Mesothelial cell of epicardium (in vitro differentiated cells): ENCODE measurements at places on chromosomes 7 and 10.

GRCh38 chr10:64159910-64160872 is 639.0 kb downstream of the REEP3 start:
- no peak for DNase-seq

DNA sequence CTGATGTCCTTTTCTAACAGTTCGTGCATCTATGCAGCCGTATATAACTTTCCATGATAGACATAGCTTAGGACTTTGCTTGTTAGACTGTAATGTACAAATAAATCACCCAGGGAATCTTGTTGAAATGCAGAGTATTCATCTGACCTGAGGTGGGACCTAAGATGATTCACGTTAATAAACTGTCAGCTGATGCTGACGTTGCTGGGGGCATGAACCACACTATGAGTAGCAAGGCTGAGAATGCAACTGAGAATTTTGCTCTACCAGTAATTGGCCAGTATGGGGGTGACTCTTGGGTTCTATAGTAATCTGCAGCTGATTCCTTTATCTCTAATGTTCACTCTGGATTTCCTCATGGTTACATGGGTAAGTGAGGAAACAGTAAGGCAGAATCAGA is 130.1 kb upstream of the MALRD1 start:
- no peak for DNase-seq

GRCh38 chr10:51867956-51868355 is 168.6 kb upstream of the CSTF2T start:
- no peak for DNase-seq

DNA sequence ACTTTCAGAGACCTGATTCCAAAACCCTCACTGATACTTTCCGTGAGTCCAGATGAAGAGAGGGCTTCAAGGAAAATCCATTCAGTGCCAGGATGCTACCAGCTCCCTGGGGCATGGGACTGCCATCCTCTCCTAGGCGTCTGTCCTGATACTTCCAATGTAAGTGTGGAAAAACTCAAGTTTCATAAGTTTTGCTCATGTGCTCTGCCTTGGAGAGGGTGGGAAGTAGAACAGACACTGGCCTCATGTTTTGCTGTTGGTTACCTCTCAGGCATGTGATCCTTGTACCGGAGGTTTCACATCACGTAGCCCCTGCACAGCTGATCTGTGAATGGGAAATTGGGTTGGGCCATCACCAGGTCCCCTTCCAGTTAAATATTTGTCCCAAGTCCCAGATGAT is 517.1 kb downstream of the RPS24 start:
- no peak for DNase-seq

GRCh38 chr7:45157653-45158401 is at the start of gene RAMP3:
TSS of gene RAMP3 (plus strand) at chr7:45157791. CDS start at chr7:45157829, 38 bp downstream.
- no peak for DNase-seq

DNA sequence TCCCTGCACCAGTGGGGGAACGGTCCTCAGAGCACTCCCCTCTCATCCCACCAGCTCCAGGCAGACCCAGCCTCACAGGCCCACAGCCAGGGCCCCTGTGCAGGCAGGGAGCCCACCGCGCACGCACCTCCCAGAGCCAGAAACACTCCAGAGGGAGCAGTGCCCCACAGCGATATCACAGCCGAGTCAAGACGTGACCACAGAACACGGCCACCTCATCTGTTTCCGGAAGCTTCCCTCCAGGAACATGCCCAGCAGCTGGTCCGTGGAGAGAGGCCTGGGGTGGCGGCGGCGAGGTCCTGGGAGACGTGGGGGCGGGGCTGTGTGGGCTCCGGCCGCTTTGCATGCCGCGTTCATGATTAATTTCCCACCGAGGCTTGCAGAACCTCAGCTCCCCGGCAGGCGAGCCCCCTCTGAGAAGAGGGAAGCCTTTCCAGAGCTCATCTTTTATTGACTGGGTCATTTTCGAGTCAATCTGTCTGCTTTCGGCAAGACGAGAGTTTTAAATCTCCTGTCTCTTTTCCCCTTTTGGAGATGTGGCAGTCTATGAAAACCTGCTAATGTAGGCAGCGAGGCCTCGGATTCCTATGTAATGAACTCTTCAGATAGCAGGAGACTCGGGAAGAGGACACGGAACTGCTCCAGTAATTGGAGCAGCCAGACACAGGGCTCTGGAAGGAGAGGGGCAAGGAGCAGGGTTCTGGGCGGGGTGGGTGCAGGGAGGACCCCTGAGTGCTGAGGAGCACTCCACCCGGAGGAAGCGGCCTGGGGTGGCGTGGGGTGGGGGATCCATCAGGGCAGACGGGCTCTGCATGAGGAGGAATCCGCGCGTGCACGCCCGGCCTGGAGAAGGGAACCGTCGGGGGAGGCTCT is 242.8 kb downstream of the ELFN1 start:
- DNase-seq: peak; percentile 64

DNA sequence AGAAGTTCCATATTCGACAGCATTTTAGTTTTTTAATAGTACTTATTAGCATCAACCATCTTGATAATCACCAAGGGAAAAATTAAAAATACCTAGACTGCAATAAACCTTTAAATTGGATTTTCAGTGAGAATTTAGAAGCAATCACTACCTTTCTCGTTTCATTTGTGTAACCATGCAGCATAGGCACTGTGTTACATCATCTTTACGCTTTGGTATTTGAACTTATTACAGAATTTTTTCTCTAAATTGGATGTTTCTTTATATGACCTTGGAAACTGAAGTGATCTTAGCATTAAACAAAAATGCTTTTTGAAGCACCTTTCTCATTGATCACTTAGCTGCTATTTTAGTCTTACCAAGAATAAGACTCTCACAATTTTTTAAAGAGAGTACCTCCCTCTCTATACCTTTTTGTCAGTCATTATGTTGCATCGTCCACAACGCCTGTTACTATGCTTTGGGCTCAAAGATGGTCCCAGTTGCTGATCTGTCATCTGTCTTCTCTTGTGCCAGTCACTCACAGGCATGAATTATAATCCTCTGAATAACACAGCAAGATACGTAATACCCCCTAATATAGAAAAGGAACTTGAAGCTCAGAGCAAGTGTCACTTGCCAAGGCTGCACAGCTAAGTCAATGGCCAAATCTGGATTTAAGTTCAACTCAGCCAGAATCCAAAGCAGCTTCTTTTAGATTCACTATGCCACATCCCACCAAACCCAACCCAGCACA is 19.6 kb upstream of the ASCC1 start:
- no peak for DNase-seq

GRCh38 chr7:37341033-37341630 is 107.5 kb downstream of the ELMO1 start:
- DNase-seq: no peak

- no peak for DNase-seq
Observed at GRCh38 chr10:1253523-1254353, 197.6 kb downstream of the WDR37 start.

DNA sequence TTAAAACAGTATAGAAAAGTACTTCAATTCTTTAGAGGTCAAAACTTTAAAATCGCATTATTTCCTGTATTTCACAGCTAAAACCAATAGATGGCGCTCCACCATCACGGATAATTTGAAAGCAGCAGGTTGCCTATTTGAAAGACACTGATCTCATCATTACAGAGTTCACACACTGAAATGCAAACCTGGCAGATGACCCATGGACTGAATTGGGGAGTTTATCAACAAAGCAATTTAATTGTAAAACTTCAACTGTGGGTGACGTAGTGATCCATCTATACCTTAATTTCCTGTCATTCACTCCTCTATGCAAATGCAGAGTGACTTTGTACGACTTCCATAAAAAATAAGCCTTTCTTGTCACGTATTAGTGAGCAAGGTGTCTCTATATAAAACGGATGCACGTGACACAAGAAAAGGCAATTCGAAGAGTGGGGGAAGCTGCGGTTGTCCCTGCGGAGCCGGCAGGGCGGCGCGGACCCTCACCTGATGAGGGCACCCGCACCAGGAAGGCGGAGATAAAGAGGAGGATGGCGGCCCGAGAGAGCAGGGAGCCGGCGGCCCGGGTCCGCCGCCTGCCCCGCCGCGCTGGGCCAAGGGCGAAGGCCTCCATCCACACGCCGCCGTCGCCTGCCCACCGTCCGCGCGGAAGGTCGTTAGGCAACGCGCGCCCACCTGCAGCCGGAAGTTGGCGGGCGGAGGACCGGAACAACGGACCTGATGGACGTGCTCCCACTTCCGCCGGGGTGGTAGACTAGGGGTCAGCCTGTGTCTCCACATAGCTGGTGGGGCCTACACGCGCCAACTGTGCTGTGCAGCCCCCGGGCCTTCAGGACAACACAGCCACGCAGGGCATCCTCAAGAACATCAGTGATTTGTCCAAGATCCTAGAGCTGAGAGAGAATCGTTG is at the start of gene ZPBP:
Gene ZPBP (minus strand): TSS at position 668 of the 913 bp plus-strand sequence. CDS start 52 bp downstream, at position 616.
- no peak for DNase-seq

DNA sequence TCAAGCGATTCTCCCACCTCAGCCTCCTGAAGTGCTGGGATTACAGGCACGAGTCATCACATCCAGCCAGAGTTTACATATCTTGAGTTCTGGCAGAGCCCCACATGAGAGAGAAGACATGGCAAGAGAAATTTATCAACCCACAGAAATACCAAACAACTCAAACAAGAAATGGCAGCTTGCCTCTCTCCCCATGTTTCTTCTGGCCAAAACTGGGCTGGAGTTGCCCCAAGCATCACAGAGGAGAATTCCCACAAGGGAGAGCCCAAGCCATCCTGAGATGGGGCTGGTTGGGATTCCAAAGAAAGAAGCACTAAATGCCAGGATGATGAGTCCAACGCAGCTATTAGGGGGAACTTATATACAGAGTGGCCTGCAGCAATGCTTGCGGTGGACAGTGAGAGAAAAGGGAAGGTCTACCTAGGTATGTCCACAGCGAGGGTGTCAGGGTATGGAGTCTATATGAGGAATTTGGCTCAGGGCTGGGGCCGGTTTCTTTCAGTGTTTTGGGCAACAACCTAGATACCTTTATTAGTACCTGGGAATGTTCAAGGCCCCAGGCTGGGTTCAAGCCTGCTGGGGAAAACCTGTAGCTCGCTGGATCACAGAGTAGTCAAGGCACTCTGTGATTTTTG is 14.5 kb upstream of the PAX4 start:
- no peak for DNase-seq

DNA sequence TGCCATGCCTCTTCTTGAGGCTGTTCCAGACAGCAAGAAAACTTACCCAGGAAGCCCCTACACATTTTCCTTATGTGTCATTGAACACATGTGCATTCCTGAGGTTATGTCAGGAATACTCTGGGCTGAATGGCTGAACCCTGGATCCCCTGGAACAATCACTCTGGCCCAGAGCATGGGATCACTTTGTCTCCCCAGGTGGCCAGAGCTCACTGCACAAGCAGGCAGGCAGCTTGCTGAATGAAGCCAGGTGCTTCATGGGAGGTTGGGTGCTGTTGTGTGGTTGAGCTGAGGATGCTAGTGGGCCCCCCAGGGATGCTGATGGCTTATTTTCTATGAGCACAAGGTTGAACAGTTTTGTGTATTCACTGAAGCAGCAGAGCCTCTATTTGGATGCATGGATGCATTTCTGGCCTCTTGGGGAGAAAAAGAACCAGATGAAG is 54.7 kb upstream of the NPTX2 start:
- DNase-seq: no peak

DNA sequence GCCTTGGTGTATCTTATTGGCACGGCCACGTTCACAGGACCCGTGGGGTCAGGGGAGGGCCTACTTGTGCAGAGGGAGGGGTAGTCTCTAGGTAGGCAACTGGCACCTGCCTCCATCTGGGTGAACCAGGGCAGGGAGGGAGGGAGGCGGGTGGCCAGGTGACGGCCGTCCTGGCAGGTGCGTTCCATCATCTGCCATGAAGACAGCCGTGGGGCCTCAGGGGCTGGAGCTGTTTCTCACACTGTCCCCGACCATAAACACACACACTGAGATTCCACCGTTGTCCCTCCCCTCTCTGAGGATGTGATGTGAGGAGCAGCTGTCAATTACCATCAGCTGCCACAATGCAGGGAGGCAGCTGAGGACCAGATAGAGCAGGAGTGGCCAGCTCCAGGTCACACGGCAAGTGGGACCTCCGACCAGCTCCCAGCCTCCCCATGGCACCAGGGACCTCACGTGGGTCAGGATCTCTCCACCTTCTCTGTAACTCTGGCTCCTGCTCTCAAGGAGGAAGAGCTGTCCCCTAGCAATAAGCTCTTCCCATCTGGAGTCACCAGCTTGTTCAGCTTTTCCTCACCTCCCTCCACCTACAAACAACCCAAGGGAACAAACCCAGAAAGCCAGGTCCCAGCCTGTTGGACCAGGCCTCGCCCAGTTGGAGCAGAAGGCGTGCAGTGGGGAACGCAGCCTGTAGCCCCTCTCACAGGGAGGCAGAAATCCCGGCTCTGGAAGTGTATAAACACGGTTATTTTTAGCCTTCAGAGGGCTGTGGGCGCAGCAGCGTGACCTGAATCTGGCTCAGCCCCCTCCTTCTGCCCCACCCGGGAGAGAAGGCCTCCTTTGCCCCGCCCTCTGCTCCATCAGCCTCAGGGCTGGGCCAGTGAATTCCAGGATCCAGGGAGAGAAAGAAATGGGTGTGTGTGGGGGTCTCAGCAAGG is 33.1 kb downstream of the ZMIZ1 start:
- DNase-seq: no peak

- DNase-seq: no peak
Observed at GRCh38 chr10:77310288-77310840, 327.2 kb downstream of the KCNMA1 start.

- no peak for DNase-seq
Observed at GRCh38 chr7:69177941-69178494, 420.3 kb upstream of the AUTS2 start.

- DNase-seq: no peak
Observed at GRCh38 chr7:43756368-43757072, 2.0 kb upstream of the BLVRA start.

GRCh38 chr7:42262964-42263363 is 26.0 kb upstream of the GLI3 start:
- no peak for DNase-seq

DNA sequence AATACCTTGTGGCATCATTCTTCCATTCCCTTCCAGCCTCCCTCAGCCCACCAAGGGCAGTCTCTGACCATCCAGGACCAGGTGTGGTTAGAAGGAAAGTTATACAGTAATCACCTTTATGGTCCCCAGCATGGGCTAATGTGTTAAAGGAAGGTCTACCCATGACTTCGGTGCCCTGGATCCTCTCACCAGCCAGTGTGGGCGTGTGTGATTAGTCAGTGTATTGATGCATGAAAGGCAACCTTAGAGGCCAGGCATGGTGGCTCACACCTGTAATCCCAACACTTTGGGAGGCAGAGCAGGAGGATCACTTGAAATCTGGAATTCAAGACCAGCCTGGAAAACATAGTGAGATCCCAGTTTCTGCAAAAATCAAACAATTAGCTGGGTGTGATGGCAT is 88.9 kb downstream of the APBB1IP start:
- no peak for DNase-seq

DNA sequence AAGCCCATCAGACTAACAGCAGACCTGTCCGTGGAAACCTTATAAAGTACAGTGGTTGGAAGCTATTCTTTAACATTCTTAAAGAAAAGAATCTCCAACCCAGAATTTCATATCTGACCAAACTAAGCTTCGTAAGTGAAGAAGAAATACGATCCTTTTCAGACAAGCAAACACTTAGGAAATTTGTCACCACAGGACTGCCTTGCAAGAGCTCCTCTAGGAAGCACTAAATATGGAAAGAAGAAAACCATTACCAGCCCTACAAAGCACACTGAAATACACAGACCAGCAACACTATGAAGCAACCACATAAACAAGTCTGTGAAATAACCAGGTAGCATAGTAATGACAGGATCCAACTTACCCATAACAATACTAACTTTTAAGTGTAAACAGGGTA is 177.7 kb upstream of the PRSS1 start:
- no peak for DNase-seq
